ENCODE measurements at places on chromosomes 11 and 22. TPM values are rescaled to one million over a fixed set of nuclear protein-coding genes. Genes with fewer than 3 reads are reported as not detected.

DNA sequence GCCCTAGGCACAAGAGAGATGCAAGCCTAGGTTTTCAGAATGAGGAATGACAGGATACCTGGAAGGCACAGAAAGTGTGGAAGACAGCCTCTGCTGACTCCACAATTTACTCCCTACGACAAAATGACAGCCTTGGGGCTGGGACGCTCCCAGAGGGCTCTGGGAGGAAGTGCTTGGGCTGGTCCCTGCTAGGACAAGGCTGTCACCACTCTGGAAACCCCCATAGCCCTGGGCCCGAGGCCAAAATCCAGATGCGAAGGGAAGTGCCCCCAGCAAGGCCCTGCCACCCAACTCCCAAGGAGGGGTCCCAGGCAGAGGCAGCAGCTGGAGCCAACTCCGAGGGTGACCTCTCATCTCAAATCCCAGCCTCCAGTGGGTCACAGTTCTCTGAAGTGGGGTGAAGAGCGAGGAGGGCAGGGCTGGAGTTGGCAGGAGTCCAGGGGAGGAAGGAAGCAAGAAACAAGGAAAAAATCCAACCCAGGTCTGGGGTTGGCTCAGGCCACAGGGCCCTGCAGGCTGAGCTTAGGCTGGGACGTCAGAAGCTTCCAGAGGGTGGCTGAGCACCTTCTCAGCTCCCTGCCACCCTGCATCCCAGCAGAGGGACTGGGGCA lies 6.3 kb upstream of the CDC42EP2 start:
- DNase-seq = no peak

- DNase-seq = no peak
Observed at GRCh38 chr11:74442636-74443035, 24.7 kb downstream of the KCNE3 start.

- no peak for DNase-seq
Observed at GRCh38 chr11:67642173-67643120, 2.9 kb upstream of the TBX10 start.

LRRC74B gene
- 0.18 TPM for polyA plus RNA-seq

DNA sequence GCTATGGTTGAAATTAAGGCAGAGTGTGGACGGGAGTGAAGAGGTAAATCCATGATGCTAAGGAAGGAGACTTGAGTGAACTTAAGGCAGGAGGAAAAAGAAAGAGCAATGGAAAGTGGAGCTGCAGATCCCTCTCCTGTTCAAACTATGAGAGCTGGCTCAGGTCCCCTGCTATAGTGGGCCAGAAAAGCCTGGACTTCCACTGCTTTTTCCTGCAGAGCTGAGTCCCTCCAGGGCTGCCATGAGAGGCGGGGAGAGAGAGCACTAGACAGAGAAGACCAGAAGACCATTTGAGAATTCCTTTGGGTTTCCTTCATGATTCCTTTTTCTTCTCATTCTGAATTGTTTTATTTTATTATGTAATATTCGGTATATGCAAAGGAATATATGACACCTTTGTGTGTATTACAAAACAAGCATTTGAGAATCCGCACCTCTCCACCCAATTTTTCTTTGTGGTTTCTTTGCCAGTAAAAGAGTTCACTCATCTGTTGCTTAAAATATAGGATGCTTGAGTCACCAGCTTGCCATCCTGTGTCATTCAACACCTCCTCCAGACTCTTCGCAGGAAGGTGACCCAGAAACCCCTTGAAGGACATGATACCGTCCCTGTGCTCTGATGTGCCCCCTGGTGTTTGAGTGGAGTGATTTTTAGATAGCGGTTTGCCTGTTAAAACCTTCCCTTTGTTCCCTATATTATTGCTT lies 24.4 kb downstream of the SREBF2 start:
- DNase-seq = peak; percentile 34

OR8G1 gene
- not detected for polyA plus RNA-seq

- no peak for DNase-seq
Observed at GRCh38 chr22:23395530-23396361, 184.3 kb downstream of the IGLL1 start.

- DNase-seq = no peak
Observed at GRCh38 chr11:120681434-120682331, 170.1 kb downstream of the GRIK4 start.

DNA sequence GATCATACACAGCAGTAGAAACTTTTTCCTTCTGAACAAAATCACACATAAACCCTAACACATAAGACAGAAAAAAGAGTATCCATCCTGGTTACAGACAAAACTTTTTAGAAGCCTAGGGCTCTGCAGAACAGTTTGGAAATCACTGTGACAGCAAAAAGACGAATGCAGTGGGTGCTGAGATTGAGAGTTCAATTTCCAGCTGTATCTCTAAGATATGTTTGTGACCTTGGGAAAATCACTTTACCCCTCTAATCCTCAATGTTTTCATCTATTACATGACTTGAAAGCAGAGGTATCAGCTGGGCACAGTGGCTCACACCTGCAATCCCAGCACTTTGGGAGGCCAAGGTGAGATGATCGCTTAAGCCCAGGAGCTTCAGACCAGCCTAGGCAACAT lies 128.5 kb downstream of the SIK3 start:
- no peak for DNase-seq

DNA sequence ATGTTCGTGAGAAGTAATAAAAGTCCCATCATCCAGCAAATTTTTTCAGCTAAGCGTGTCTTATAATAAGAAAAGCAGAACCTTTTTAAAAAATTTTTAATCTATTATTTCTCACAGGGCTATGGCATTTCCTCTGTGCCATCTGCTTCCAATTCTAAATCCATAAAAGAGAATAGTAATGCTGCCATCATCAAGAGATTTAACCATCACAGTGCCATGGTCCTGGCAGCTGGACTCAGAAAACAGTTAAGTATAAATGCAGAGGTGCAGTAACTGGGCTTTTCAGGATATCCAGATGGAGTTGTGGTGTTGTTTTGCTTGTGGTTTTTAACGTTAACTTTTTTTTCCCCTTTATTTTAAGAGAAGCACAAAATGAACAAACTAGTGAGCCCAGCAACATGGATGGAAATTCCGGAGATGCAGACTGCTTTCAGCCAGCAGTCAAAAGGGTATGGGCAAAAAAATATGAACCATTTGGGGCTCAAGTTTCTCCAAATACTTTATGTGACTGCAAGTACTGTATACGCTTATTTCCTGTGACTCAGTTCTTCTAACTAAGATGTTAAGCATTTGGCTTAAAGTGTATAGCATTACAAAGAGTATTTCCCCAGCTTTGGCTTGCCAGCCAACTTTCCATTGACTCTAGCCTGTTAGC lies 25.2 kb downstream of the GTF2H1 start:
- no peak for DNase-seq

GRCh38 chr11:67372321-67372992 lies 941 bp downstream of the CLCF1 start:
- DNase-seq = no peak

- DNase-seq = no peak
Observed at GRCh38 chr22:17818180-17818579, 43.9 kb upstream of the BID start.

DNA sequence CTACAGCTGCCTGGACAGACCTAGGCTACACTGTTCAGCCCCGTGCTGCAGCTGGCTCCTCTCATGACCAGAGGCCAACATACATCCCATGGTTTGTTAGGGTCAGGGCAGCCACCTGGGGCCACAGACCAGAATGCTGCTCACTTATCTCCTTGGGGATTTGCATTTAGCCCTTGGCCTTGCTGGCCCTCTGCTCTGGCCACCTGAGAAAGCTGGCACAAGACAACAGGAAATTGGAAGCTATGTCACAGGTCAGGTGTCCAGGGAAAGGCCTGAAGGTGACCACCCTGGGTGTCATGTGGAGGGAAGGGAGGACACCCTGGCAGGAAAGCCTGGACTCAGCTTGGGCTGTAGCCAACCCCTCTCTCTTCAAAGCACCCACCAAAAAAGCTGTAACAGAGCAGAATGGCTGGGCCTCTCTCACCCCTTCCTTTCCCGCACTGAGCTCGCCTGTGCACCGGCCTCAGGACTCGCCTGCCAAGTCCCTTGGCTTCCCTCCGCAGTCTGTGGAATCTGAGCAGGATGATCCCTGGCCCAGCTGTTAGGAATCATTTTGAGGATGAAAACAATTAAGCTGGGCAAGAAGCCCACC lies 86.3 kb downstream of the SNX19 start:
- DNase-seq = peak; percentile 89

GRCh38 chr22:19872779-19873137 lies 18.1 kb upstream of the GNB1L start:
- DNase-seq = no peak

MS4A8 gene
- polyA plus RNA-seq = 8.0 TPM

- no peak for DNase-seq
Observed at GRCh38 chr11:19719960-19720359, 7.3 kb downstream of the NAV2 start.

DNA sequence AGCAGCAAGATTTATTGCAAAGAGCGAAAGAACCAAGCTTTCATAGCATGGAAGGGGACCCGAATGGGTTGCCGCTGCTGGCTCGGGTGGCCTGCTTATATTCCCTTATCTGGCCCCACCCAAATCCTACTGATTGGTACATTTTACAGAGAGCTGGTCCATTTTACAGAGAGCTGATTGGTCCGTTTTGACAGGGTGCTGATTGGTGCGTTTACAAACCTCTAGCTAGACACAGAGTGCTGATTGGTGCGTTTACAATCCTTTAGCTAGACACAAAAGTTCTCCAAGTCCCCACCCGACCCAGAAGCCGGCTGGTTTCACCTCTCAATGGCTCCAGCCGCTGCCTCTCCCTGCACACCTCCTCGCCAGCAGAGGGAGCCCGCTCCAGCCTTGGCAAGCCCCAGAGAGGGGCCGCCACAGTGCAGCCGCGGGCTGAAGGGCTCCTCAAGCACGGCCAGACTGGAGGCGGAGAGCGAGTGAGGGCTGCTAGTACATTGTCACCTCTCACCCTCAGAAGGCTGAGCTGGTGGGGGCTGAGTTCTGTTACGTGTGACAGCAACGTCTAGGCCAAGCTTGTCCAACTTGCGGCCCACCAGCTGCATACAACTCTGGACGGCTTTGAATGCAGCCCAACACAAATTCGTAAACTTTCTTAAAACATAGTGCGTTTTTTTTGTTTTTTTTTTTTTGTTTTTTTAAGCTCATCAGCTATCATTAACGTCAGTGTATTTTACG lies 8.7 kb downstream of the PTH start:
- no peak for DNase-seq

GRCh38 chr11:19832901-19833300 lies 120.3 kb downstream of the NAV2 start:
- no peak for DNase-seq

DNA sequence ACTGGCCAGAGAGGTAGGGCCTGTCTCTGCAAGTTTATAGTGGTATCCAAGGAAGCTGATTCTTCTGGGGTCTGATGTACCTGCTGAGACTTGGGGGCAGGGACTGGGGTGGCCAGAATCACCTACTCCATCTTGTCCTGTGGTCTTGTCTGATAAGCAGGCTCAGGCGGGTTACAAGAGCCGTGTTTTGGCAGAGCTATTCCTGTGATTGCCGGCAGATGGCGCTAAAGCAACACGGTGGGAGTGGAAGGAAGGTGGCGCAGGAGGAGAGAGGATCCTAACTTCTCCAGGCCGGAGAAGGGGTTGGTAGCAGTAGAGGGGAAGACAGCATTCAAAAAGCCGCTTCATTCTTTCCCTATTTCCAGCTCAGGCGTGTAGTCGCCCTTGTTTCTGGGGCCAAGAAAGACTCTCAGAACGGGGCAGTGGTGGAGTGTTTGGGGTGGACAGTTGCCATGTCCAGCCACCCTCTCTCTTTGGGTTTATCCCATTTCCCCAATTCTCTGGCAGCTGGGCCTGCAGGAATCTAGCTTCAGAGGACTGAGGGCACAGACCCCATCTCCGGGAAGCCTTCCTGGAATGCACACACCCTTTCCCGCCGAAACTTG lies 15.1 kb downstream of the CHRM1 start:
- peak; percentile 56 for DNase-seq

DNA sequence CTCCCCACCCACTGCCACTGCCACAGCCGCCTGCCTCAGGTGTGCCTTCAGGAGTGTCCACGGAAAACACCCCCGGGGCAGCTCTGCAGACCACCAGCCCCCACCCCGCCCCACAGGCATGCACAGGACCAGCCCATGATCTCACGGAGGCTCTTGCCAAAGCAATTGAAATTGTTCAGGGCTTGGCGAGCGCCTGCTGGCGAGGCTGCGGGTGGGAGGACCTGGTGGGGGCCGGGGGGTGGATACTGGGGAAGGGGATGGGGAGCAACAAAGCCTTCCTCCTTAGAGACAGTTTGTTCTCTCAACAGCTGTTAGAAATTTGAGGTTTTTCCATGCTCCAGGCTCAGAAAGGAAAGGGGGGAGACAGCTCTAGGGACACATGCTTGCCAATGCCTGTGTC lies 274.7 kb downstream of the MN1 start:
- DNase-seq = no peak

PRR5L gene
- 7.8 TPM for polyA plus RNA-seq

TRIM51 gene
- not detected for polyA plus RNA-seq

DNA sequence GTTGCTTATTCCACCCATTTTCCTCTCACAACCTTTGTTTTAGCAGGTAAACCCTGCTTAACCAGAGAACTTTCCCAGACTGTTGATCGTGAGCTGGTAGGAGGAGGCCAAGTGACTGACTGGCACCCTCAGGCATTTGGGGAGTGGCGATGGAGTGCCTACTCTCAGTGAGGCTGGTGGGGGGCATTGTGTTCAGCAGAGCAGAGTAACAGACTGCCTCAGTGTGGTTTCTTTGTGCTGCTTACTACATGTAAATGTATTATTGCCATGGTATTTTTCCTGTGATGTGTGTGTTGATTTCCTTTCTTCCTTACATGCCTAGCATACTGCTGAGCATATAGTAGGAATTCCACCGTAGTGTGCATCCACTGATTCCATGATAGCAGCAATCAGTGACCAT lies 2.6 kb downstream of the MARK2 start:
- DNase-seq = no peak

GRCh38 chr11:96199563-96200025 lies 143.4 kb downstream of the MAML2 start:
- no peak for DNase-seq

DNA sequence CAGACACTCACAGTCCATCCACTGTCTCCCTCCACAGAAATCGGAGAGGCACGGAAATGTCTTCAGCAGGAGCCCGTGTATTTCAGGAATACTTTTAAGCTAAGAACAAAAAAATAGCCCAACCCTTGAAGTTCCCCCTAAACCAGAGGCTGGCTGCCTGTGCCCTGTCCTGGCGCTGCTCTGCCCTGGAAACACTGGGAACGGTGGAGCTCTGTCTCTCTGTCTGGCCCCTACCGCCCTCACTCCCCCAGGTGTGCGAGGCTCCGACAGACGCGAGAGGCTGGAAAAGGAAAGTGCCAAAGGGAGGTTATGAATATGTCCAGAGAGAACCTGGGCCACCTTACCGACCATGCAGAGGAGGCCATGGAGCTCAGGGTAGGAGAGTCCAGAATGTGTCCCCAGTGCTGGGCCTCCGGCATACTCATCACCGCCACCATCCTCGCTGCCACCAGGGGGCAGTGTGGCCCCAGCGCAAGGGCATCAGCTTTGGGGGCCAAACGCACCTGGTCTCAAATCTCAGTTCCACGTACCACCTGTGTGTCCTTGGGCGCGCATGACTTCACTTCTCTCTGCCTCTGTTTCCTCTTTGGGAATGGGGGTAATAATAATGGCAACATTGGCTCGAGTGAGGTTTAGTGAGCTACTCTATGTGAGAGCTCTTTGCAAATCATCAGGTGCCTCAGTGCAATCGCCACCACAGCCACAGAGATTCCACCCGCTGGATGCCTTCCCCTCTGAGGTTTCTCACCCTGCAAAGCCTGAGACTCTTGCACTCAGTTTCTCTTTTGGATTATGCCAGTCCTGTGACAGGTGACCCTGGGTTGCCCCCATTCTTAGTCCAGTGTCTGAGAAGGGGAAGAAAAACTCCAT lies 10.4 kb upstream of the SLCO2B1 start:
- DNase-seq = no peak
